Left cardiac atrium (tissue), 4 donors: ENCODE measurements at places on chromosomes 11 and 22. TPM values are rescaled to one million over a fixed set of nuclear protein-coding genes. Genes with fewer than 3 reads are reported as not detected.

GRCh38 chr22:20582171-20582511, 74.7 kb downstream of the MED15 start:
- no peak for DNase-seq

DNA sequence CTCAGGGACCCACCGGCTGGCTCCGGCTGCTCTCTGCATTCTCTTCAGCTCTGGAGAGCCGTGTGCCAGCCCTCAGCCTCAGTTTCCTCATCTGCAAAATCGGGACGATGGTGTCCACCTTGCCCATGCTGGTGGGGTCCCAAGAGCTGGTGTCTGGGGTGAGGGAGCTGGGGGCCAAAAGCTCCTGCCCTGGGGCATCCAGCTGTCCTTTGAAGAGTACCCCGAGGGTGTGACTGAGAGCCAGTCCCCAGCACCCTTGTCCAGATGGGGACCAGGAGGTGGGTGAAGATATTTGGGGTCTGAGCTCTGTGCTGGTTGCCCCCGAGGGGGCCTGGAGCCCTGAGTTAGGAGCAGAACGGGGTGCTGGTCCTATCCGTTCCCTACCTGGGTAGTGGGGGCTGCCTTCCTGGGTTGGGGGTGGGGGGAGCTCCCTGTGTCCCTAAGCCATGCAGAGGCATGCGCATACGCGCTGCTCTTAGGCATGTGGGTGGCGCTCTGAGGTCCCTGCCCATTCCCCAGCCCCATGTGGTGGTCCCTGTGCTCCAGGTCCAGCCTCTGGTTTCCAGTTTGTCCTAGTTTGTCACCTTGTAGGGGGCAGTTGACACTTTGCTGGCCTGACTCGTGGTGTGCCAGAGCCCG, 4.9 kb downstream of the LRP5 start:
- no peak for DNase-seq

DNA sequence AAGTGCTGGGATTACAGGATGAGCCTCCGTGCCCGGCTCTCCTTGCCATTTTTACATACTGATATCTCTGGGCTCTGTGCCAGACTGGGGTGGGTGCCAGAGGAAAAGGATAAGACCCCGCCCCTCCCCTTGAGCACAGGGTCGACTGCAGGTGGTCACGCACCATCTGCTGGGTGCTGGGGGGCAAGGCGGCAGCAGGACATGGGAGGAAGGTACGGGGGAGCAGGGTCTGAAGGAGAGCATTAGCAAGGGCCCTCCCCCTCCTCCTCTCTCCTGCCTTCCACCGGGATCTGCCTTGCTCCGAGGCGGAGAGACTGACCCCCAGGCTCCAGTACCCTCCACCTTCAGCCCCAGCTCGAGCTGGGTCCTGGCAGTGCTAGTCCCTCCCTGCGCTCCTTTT, 9.7 kb upstream of the PGA3 start:
- no peak for DNase-seq

- DNase-seq = no peak
Measured at GRCh38 chr11:69378303-69379141, 84.6 kb downstream of the MYEOV start.

DNA sequence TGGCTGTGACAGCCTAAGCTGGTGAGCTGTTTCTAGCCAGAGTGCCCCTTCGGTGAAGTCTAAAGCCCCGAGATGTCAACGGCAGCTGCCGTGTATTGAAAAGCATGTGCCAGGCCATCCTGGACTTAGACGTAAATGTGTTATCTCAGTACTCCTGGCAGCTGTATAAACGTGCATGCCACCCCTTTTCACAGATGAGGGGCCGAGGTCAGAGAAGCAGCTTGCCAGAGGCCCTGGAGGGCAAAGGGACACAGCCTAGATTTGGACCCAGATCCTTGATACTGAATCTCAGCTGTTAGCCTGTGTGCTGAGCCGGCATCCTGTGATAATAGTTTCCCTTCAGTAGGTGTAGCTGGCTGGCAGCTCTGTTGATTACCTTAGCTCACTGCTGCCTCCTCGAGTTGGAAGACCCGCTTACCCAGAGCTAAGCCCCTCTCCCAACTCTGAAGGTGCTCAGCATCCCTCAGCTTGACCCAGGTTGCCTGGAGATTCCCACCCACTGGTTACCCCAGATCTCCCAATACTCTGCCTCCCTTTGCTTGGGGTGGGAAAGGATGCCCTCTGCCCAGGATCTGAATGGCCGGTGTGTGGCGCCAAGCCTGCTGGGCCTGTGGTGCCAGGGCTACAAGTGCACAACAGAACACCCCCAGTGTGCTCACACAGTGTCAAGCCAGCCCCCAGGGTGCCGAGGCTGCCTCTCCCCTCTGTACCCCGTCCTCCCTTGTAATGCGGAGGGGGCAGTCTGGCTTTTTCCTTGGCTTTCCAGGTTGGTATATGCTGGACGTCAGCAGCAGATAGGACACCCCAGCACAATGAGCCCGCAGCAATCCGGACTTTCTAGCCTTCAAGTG, 59.8 kb upstream of the WNT7B start:
- peak; percentile 25 for DNase-seq

- no peak for DNase-seq
Measured at GRCh38 chr11:31433851-31434250, 64.2 kb downstream of the DNAJC24 start.

DNA sequence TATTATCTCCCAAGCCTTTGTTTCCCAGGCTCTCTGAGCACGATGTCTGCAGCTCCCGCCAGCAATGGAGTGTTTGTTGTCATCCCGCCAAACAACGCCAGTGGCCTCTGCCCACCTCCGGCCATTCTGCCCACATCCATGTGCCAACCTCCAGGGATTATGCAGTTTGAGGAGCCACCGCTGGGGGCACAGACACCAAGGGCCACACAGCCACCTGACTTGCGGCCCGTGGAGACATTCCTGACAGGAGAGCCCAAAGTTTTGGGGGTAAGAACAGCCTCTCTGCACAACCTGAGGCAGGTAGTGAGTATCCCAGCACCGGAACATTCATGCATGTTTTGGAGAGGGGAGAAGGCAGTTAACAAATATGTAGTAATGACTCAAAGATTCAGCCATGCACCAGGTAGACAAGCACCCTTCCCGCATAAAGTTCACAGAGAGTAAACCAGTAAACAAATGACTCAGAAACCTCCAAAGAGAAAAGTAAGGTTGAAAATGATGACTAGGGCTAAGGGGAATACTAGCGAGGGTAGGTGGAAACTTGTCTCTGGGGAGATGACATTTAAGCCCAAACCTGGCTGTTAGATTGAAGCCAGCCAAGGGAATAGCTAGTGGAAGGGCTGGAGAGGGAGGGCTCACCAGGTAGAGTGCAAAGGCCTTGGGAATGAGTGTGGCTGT, 7.2 kb downstream of the MS4A15 start:
- DNase-seq = no peak

DNA sequence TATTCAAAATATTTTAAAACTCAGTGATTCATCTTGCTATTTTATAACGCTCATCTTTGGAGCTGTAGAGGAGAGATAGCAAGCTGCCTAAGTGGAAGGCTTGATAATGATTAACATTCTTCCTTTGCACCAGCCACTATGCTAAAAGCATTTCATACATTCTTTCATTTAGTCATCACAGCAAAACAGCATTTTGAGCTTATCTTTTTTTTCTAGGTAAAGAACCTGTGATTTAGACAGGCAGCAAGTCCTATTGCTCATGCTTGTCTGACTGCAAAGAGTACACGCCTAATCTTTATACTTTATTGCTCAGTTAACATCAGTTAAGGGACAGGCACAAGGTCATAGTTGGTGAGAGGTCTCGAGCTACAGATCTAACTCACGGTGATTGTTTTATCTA, 713.1 kb upstream of the ARHGAP42 start:
- DNase-seq = no peak

DNA sequence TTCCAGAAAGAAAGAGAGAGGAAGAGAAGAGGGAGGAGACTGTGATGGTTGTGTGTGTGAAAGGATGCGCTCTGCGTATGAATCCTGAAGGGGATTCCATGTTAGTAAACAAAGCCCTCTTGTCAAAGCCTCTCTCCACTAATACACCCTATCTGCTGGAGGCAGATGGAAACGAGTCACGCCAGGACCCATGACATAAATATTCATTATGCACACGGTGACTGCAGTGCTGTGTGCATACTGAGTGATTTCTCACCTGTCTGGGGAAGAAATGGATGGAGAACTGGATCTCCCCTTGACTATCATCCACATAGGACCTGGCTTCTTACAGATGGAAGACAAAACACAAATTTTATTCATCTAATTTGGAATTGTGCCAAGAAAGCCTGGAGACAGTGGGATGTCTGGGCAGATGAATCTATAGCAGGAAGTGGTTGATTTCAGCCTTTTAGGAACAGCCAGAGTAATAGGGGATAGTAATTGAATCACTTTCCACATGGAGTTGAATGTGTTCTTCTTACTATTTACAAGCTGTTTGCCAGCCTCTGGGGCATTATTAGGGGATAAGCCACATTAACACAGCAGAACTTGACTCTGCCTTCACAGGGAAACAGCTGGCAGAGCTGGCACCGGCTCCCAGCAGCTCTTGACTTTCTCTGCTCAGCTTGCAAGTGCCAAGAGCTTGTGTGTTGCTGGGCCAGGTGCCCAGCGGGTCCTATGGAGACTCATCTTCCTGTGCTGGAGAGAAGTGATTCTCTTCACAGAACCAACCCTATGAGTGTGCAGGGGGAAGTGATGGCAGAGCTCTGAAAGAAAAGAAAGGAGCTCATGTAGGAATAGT, 9.0 kb downstream of the MTNR1B start:
- DNase-seq = peak; percentile 45

DNA sequence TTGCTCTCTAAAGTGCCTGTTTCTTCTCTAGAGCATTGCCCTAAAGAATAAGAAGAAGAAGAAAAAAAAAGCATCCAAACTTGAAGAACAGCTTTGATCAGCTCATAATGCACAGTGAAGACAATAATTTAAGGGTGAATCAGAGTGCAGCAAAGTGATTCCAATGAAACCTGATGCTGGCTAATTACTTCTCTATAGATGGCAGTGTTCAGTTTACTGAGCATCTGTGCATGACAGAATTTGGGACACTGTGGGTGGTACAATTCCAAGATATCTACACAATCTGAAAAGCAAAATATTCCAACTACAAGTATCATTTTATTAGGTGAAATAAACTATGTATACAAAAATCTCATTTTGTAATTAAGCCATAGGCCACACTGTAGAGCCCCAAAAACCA, 450.5 kb upstream of the CCDC90B start:
- DNase-seq = no peak

- DNase-seq = no peak
Measured at GRCh38 chr11:11141065-11141464, 212.0 kb downstream of the CSNK2A3 start.

- DNase-seq = no peak
Measured at GRCh38 chr11:61007383-61007955, 36.0 kb downstream of the CD6 start.

GRCh38 chr11:85685820-85686459, at the start of gene CCDC89:
CCDC89 (minus strand) TSS chr11:85686195; CDS start chr11:85686130, 65 bp downstream.
- DNase-seq = peak; percentile 80

DNA sequence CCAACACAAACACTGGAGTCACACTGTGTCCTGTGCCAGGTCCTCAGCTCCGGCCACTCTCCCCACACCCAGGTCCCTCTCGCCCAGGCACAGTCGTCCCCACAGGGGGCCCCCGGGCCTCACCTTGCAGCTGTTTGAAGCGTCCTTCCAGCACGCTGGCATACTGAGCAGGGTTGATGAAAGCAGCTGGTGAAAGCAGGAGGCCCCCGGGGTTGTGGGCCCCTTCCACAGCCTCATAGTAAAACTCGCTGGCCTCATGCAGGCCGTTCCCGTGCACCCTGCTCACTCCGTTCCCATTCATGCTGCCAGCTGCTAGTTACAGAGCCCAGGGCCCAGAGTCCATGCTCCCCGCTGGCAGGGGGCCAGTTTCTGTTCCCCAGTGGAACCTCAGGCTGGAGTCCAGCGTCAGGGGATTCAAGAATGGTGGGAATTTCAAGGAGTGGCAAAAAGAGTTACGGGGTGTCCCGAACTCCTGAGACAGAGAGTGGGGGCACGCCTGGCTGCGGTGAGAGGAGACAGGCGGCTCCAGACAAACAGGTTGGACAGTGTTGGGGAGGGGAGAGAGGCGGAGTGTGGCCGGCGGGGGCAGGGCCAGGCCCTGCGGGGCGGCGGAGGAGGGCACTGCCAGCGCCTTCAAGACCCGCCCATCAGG, 10.6 kb downstream of the SPTBN2 start:
- no peak for DNase-seq

DNA sequence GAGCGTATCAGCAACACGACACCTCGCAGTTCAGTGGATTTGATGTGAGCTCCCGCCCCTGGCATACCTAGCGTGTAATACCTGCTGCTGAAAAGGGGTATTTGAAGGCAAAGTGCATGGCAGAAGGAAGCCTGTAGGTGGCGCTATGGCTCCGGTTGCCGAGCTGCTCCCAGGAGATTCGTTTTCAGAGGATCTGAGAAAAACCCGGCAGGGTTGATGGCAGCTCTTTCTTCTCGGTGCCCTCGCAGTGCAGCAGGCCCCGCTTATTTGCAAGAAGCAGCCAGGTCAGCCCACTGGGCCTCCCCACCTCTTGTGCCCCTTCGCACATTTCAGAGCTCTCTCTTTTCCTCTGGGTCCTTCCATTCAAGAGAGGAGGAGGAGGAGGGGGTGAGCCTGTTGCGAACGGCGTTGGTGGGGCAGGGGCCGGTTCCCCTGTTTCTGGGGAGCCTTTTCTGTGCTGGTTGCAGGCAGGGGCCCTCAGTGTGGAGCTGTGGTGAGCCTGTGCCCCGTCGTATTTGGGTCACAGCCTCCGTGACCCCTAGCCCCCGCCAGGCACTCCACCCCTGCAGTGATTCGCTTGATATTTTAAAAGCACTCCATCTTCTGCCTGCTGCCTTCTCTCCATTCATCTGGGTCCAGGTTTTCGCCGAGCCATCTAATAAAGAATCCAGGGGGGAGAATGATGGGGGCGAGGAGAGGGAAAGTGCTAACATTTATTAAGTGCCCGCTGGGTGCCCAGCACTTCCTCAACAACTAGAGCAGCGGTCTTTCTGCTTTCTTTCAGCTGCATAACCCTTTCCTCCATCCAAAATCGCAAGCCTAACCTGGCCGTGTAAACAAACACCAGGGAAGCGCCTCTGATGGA, 85.3 kb upstream of the SYT13 start:
- peak; percentile 70 for DNase-seq

GRCh38 chr22:27391092-27391770, 410.3 kb downstream of the MN1 start:
- peak; percentile 51 for DNase-seq

- no peak for DNase-seq
Measured at GRCh38 chr11:372809-373715, 3.8 kb downstream of the B4GALNT4 start.

TRIM48 gene
- total RNA-seq = not detected

DYNC2H1 gene
- 7.2 TPM for total RNA-seq

DNAJB13 gene
- not detected for total RNA-seq

KCTD14 gene
- total RNA-seq = 1.3 TPM

ADAMTS8 gene
- 53.0 TPM for total RNA-seq

OR56A1 gene
- not detected for total RNA-seq

ANO1 gene
- 9.8 TPM for total RNA-seq

TSGA10IP gene
- total RNA-seq = not detected

LRRC74B gene
- total RNA-seq = not detected

FOLR1 gene
- total RNA-seq = not detected

PGAP2 gene
- 10.9 TPM for total RNA-seq

UBQLNL gene
- total RNA-seq = 0.16 TPM

ATF4 gene
- total RNA-seq = 294 TPM

GRIA4 gene
- not detected for total RNA-seq

MMP11 gene
- total RNA-seq = 10.0 TPM

CNTF gene
- 1.2 TPM for total RNA-seq

OR2D2 gene
- not detected for total RNA-seq
